ENCODE measurements at places on chromosomes 12 and 14.

DNA sequence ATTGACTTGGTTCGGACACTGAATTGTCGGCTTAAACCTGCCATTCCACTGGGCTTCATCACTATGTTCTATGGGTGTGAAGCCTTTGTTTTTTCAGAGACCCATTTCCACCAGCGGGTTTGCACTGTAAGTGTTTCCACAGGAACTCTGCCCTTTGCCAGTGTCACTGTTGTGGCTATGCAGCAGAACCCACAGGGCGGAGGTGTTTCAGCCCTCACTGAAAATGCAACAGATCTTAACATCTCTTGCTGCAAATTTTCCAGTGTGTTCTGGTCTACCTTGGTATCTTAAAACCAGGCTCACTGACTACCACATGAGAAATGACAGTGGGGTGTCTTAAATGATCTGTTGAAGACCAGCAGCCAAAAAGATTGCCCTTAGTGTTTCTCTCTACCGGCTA lies 21.1 kb downstream of the PRKCH start:
- DNase-seq: peak; percentile 78

DNA sequence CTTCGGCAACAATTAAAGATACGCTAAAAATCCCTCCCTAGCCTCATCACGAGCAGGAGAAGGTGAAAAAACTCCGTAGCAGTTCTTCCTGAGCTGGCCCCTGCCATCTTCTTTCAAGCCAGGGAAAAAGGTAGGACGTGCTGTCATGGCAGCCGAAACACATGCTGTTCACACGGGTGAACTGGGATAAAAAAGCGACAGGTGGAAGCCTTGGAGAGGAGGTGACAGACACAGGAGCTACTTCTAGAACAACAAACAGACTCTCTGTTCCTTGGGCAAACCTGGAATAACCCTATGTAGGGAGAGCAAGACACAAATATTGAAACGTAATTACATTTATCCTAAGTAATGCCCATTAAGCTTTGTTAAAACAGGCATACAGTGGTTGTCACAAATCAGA lies 81.3 kb downstream of the KCNK10 start:
- no peak for DNase-seq

DNA sequence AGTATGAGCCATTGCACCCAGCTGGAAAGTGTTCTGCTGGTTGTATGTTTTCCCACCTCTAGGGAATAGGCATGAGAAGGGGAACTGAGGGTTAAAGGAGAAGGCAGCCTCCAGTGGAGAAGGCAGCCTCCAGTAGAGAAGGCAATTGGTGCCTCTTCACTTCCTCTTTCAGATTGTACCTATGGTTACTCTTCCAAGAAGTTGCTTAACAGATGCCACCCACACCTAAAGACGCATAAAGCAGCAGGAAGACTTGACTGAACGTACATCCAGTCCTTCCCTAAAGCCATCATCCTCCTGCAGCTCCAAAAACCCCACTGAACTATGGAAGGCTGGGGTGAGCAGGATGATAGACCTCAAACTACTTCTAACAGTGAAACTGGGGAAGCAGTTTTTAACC lies 13.1 kb downstream of the DPF3 start:
- DNase-seq: no peak

- DNase-seq: no peak
These were observed 6.6 kb upstream of the WNT5B start for GRCh38 chr12:1622406-1622805.

DNA sequence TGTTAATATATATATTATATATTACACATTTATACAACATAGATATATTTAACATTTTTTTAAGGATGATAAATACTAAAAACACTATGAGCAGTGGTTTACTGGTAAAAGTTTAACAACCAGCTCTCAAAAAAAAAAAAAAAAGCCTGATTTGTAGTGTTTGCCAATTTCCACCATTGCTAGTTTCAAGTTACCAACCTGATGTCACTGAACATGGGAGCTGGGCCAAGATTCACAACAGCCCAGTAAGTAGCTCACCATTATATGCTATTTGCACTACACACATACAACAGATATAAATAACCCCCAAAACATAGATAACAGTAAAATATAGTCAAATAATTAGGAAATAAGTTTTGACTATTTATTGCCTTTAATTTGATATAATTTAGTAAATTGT lies 28.9 kb upstream of the TMX1 start:
- no peak for DNase-seq

- no peak for DNase-seq
These were observed 1.1 kb downstream of the NELL2 start for GRCh38 chr12:44874981-44875416.

DNA sequence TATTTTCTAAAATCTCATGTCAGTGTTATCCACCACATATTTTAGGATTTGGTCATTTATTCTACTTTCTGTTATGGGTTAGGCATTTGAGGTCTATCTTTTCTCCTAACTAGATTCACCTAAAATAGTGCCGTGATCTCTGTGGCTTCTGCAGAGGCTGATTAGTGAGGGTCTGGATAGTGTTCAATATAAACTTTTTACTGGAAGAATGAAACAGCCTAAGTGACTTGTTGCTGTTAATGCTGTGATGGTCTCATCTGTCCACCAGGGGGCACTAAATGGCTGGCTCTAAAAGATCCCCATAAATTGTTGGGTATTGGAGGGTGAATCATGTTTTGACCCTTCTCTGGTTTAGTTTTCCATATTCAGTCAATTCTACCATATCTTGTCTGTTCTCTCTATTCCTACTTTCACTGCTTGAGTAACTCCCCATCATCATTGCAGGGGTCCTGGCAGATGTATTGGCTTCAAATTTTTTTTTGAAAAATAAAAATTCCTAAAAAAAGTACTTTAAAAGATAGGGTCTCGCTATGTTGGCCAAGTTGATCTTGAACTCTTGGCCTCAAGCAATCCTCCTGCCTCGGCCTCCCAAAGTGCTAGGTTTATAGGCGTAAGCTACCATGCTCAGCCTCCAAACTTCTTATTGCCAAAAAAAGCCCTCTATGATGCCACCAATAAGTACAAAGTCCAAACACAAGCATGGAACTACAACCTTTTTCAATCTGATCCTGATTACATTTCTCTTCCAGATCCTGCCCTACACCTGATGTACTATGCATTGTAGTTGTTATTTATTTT lies 6.9 kb downstream of the PABPN1 start:
- DNase-seq: peak; percentile 50

DNA sequence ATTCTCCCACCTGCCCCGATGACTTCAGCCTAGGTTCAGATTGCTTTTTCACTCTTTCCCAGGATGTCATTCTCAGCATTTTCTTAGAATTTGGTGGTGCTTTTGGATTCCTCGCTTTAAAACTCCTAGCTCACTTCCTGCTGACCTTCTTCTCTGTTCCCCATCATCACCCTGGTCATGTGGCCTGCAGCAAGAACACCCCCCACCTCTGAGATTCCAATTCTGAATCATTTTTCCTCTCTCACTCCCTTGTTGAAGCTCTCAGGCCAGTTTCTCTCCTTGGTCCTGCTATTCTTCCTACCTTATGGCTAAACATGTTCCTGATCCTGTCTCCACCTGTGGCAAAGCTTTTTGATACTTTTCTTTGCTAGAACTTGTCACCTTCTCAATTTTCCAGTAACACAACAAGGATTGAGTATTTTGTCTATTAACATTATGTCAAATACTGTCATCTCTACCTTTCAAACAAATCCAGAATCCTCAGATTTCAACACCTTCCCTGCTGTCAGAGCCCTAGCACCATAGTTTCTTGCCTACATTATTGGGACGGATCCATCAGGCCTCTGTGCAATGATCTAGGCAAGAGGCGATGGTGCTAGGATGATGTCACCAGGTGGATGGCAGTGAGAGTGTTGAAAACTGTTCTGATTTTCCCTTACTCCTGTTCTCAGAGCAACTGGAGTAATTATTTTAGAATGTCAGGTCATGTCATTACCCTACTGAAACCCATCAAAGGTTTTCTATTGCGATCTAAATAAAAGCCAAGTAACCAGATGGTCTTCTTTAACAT lies 233.7 kb downstream of the MON2 start:
- no peak for DNase-seq

DNA sequence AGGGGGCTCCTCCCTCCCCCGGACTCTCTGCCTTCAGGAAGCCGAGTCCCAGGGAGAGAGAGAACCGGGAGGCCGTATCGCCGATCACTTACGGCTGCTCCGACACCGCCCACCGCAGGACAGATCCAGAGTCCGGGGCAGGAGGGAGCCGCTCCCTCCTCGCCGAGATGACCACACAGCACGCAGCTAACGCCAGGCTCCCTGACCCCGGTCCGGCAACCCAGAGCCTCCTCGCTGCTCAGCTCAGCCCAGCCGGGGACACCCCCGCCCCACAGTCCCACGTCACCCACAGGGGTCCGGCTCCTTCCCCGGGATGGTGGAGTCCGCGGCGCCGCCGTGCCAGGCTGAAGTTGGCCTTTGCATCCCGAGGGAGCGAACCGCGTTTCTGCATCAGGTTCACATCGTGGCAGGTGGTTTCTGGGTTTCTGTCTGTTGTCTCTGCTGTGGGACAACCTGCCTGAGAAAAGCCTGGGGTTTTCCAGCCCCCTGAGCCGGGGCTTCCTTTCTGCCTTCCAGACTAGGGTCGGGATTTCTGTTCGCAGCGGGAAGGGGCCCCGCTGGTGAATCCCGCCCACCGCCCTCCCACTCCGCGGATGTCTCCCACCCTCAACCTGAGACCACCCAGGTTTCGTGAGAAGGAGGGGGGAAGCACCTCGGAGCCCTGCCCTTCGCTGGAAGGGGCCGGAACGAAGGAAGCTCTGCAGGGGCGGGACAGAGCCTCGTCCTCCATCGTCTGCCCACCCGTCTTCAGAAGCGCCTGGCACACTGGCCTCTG lies 61.2 kb downstream of the NOC4L start:
- no peak for DNase-seq

DNA sequence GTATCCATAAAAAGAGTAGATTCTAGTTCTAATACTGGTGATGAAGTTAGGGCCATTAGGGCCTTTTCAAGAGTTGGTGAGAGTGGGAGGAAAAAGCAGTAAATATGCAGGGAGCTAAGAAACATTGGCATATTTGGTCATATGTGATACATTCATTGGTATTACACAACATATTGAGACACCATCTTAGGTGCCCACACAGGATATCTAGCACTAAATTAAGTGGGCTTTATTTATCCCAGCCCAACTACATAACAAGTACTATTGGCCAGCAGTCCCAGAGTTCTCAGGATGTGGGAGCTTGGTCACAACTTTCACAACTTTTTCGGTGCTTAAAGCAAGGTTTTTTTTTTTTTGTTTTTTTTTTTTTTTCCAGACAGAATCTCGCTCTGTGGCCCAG lies 2.0 kb upstream of the ING4 start:
- no peak for DNase-seq

- no peak for DNase-seq
These were observed 1031.3 kb downstream of the FSCB start for GRCh38 chr14:43475757-43476156.

DNA sequence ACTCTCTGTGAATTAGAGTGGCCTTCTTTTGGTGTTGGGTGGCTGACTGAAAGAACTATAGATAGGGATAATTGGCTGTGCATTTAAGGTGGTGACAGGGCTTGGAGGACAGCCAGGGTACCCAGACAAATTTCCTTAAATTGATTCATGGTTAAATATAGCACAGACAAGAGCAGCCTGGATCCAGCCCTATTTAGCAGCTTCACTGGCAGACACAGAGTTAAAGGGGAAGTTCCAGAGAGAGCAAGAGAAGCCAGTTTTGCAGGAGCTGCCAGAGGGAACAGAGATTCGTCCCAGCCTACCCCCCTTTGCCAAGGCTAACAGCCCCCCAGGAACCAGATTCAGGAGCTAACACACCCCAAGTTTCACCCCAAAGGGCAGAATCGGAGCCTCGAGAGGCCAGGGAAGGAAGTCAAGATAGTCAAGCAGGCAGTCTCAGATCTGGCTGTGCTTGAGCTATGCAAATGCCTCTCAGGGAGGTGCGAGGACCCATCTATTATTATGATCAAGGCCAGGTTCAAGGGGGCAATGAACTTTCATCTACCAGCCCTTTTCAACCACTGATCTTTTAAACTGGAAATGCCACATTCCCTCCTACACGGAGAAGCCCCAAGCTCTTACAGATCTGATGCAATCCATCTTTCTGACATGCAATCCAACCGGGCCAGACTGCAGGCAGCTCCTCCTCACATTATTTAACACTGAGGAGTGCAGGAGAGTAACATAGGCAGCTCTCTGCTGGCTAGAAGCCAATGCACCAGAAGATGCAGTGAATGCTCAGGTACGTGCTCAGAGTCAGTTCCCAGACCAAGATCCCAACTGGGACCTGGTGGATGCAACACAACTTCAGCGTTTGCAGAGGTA lies 58.2 kb downstream of the DHRS2 start:
- no peak for DNase-seq

GRCh38 chr12:112617153-112617505 lies 174.4 kb upstream of the RPH3A start:
- DNase-seq: no peak

GRCh38 chr12:130146176-130146931 lies 15.9 kb upstream of the FZD10 start:
- DNase-seq: no peak

DNA sequence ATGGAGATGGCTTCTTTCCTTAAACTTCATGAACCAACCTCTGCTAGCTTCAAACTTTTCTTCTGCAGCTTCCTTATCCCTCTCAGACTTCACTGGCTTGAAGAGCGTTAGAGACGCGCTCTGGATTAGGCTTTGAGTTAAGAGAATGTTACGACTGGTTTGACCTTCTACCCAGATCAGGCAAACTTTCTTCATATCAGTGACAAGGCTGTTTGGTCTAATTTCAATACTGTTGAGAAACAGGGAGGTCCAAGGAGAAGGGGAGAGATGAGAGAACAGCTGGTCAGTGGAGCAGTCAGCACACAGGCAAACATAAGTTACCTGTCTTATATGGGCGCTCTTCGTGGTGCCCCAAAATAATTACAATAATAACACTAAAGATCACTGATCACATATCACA lies 14.9 kb downstream of the SCAF11 start:
- no peak for DNase-seq

GRCh38 chr14:34796902-34797301 lies 78.3 kb downstream of the BAZ1A start:
- DNase-seq: no peak

GRCh38 chr14:97380539-97380941 lies 583.4 kb downstream of the VRK1 start:
- DNase-seq: no peak

DNA sequence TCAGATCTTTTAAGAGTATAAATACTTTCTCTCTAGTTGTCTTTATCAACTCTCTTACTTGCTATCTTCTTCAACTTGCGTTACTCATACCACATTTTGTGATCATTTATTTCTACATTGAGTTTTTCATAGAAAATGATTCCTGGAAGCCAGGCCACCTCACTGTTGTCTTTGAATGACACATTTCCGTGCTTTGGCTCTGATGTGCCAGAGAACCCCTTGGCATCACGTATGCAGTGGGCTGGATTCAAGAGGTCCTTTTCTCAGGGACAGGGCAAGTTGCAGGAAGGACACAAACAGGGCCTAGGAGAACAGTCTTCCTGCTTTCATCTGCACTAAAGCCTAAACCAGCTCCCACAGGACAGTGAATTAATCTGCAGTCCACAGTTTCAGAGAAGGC lies 70.3 kb upstream of the PYGL start:
- DNase-seq: no peak

DNA sequence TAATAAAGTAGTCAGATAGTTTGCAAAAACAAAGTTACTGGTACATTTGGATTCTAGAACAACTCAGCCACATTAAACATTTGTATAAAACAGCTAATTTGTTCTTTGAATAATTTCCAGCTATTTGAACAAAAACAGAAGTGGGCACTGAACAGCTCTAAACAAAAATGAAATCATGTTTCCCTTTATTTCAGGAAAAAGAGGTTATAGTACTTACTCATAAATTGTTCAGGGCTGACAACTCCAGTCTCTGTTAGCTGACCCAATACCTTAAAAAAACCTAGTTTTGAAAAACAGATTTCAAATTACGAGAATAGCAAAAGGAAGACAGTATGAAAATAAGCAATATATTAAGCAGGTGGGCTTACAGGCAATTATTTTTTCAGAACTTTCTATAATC lies 8.2 kb downstream of the GNPNAT1 start:
- DNase-seq: no peak
